T-helper 2 cell treated with Interferon-gamma antibody and Interleukin-4, amounts not matched to agents 5 μg/mL and 100 μg/mL, for 36 hours (primary cell): ENCODE measurements at places on chromosomes 4 and X.
A peak's percentile ranks its signal among the peaks of the same experiment; 100 is the strongest.

GRCh38 chr4:120839334-120839973 lies 83.1 kb downstream of the PRDM5 start:
- DNase-seq = no peak

- no peak for DNase-seq
Observed at GRCh38 chrX:29143756-29144155, 556.5 kb downstream of the IL1RAPL1 start.

DNA sequence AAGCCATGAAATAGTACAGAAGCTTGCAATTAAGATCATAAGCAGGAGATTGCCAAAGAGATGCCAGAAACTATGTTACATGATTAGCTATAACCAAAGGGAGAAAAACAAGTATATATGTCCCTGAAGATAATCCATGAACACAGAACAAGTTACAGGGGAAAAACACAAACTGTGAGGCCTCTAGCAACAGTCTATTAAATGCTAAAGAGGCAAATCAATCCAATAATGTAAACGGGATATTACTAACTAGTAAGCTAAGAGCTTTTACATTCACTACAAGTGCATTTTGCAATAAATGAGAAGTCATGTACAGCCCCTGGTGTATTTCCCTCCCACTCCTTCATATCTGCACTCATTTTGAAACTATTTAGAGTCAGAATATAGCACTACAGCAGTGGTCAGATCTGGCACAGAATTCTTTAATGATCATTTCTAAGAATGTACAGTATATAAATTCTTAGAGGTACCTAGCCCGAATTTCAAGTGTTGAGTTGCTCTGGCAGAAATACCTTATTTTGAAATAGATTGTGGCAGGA lies 449.8 kb upstream of the SMIM31 start:
- no peak for DNase-seq

GRCh38 chr4:2497931-2498330 lies 29.0 kb downstream of the RNF4 start:
- no peak for DNase-seq

DNA sequence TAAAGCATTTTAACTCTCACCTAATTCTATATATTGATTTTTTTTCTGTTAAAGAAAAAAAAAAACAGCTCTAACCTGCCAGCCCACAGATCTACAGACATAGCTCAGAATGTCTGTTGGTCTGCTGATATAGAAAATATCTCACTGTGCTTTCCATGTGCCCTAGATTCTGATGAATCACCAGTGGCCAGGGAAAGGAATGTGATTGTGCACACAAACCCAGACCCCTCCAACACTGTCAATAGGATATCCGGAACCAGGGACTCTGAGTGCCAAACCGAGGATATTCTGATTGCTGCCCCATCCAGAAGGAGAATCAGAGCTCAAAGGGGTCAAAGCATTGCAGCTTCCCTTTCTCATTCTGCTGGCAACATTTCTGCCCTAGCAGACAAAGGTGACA lies 12.1 kb upstream of the SCML1 start:
- no peak for DNase-seq

- DNase-seq = no peak
Observed at GRCh38 chr4:15240764-15241163, 187.1 kb upstream of the C1QTNF7 start.

GRCh38 chr4:86358257-86358656 lies 1.6 kb downstream of the MAPK10 start:
- no peak for DNase-seq

- DNase-seq = no peak
Observed at GRCh38 chrX:37714479-37714878, 28.9 kb downstream of the XK start.

GRCh38 chr4:94304365-94304971 lies 38.2 kb downstream of the HPGDS start:
- no peak for DNase-seq

DNA sequence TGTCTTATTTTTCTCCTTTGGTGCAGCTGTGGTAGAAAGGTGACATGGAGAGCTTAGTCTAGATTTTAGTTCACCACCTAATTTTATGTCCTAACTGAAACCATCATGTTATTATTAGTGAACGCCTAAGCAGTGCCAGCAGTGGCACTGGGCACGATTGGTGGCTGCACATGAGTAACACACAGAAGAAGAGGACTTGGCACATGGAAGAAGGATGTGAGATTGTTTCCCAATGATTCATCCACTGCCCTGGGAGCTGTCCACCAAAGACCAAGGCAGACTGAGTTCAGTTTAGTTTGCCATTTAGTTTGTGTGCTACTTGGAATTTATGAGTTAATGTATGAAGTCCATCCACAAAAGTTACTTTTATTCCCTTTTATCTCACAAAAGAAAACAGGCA lies 68.1 kb upstream of the NAP1L5 start:
- DNase-seq = no peak

DNA sequence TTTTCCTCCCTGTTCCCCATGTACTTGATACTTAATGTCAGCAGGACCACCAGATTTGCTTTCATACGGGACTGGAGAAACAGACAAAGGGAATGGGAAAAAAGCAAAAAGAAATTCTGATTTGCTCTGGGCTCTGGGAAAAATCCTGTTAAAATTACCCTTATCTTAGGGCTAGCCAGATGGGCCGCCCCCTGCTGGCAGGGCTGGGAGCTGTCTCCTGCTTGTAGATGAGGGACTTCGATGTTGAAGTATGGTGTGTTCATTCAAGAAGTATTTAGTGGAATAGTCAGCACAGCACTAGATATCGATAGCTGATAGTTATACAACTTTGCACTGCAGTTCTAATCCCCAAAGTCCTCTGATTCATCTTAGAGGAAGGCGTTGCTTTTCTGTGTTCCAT lies 45.8 kb downstream of the BCORL1 start:
- DNase-seq = peak; percentile 19

DNA sequence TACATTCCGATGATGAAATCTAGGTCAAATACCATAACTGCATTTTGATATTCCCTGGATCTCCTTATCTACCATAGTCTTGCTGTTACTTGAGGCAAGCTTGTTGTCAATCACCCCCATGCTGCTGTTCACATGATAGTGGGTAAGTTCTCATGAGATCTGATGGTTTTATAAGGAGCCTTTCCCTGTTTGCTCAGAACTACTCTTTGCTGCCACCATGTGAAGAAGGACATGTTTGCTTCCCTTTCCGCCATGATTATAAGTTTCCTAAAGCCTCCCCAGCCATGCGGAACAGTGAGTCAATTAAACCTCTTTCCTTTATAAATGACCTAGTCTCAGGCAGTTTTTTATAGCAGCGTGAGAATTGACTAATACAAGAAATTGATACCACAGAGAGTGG lies 432.0 kb downstream of the GLUD2 start:
- no peak for DNase-seq

- DNase-seq = no peak
Observed at GRCh38 chrX:10259716-10260115, 102.9 kb downstream of the CLCN4 start.

GRCh38 chr4:123346330-123346940 lies 50.2 kb upstream of the SPRY1 start:
- no peak for DNase-seq

GRCh38 chrX:41665686-41666085 lies 23.1 kb upstream of the GPR34 start:
- no peak for DNase-seq

- DNase-seq = no peak
Observed at GRCh38 chr4:39237179-39237578, 54.9 kb downstream of the WDR19 start.

- DNase-seq = no peak
Observed at GRCh38 chr4:146255463-146255862, 41.1 kb downstream of the REELD1 start.

DNA sequence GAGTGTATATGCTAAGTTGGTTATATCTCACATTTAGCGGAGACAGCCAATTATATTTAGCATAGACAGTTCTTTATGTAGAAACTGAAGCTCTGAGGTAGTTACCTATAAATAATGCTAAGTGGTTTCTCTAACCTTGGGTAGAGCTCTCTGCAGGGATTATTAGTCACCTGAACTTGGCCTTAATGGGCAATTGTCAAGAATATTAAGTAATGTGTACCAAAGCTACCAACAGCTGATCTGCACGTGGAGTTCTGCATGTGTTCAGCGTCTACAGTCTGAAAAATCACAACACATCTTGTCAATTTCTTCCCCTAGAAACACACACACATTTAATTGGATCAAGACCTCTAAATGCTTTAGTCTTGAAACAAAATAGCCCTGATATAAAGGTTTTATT lies 740.6 kb upstream of the FAM241A start:
- DNase-seq = no peak

- DNase-seq = no peak
Observed at GRCh38 chrX:9605484-9605883, 140.6 kb downstream of the TBL1X start.

DNA sequence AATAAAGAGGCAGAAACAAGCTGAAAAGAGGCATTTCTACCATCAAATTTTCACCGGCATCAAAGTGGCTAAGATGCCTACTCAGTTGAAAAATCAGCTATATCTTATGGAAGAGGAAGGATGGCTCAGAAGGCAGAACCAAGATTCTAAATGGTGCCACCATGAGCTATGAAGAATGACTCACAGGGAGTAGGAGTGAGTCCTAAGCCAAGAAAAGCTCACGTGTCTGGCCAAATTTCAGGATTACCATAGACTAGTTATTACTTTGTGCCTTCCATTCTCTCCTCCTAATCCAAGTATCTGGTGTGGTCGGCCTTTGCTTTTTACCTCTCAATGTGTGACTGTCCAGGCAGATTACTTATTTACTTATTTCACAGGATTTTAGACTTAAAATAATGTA lies 54.8 kb downstream of the BMP3 start:
- no peak for DNase-seq

DNA sequence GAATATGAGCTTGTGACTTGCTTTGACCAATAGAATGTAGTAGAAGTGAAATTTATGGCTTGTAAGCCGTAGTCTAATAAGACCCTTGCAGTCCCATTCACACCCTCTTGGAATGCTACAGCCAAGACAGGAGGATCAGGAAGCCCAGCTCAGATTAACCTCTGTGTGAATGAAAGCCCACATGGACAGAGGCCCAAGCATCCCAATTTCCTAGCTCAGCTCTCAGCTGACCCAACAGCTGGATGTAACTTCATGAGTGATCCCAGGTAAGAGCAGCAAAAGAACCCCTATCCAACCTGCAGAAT lies 12.8 kb upstream of the PPM1K start:
- DNase-seq = no peak

DNA sequence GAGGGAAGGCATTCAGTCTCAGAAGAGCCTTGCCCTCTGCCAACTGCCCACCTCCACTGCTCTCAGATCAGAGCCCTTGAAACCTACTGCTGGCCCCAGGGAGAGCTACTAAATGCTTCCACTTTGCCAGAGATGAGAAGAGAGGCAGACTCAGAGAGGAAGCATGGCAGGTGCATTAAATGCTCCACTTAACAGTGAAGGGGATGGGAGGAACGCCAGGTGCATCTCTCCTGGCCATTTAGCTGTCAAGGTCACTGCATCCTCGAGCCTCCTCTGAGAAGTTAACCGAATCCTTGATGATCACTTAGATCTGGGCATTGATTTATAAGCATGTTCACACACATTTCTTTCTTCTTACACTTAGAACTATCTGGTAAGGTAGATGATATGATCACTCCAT lies 15.0 kb downstream of the TRPC5 start:
- no peak for DNase-seq

GRCh38 chr4:116872941-116873340 lies 212.4 kb downstream of the TRAM1L1 start:
- no peak for DNase-seq

DNA sequence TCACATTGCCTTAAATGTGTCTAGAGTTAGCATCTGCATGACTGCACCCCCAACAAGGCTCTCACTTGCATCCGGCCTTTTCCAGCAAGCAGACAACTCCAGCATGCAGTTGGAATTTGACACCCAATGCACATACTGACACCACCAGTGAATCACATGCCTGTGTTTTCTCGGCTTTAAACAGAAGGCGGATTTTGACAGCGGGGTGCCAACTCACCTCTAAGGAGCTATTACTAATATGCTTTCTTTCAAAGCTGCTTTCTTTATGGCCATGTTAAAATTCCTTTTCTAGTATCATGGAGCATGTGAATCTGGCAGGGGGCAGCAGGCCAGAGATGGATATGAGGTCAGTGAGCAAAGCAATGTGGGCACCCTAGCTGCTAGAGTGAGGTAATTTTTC lies 78.0 kb upstream of the CLNK start:
- no peak for DNase-seq

DNA sequence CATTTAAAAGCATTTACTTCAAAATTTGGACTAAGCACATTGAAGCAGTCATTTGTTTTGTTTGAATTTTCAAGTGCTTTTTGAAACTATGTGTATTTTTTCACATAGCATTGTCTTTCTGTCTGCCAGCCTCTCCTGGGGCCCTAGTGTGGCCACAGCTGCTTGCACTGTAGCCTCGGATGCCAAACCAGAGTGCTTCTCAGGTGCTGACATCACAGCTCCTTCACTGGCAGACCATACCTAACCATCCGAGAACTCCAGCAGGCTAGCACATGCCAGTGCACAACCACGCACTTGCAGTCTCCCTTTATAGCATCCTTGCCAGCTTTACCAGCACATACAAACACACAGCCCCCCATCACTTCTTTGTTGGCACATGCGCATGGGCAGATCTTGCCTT lies 1019.7 kb downstream of the STPG2 start:
- DNase-seq = no peak

DNA sequence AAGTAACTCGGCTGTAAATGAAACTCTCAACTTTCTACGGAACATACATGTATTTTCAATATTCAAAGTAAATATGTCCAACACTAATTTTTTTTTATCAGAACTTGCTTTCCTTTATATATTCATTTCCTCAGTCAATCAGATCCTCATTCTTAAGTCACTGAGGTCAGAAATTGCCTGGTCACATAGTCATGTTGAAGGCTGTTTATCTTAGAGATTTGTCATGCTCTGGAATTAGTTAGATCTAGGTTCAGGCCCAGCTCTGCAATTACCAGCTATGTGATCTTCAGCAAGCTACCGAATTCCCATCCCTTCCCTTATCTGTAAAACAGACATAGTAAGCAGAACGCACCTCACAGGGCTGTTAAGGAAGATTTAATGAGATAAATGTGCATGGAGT lies 228.8 kb downstream of the SPCS3 start:
- no peak for DNase-seq

DNA sequence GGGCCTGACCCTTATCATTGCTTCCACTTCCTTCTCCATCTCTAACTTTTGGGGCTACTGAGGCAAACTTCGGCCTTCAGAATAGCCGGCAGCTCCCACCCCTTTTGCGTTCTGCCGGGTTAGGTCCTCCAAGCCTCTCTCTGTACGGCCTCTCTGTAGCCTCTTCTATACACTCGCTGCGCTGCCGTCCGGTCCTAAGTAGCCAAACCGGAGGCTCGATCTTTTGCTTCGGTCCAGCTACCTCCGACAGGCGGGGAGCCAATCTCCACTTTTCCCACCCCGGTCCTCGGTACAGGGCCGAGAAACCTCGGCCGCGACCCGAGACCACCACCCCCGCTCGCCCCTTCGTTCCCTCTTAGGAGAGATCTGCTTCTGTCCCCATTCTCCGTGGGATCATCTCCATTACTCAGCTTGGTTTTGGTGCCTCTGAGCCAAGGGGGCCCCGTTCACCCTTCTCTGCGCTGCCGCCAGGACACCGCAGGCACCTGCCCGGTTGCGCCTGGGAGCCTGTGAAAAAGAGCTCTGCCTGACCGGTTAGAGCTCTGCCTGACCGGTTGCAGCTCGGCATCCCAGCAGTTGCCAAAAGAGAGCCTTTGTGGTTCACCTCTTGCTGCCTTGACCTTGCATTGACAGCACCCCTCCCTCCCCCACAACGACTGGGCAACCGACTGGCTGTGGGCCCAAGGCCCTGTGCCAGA lies 1.0 kb upstream of the HTR2C start:
- DNase-seq = no peak

- no peak for DNase-seq
Observed at GRCh38 chr4:139903845-139904244, 238.2 kb downstream of the MGST2 start.

GRCh38 chr4:24482871-24483270 lies 101.5 kb downstream of the DHX15 start:
- no peak for DNase-seq
